NCI-H345 (cell line): ENCODE measurements at places on chromosomes 5 and 9.

GRCh38 chr5:9361835-9362234 lies 184.0 kb downstream of the SEMA5A start:
- DNase-seq = peak; percentile 16

GRCh38 chr9:115681585-115681984 lies 472.0 kb upstream of the PAPPA start:
- DNase-seq = no peak

DNA sequence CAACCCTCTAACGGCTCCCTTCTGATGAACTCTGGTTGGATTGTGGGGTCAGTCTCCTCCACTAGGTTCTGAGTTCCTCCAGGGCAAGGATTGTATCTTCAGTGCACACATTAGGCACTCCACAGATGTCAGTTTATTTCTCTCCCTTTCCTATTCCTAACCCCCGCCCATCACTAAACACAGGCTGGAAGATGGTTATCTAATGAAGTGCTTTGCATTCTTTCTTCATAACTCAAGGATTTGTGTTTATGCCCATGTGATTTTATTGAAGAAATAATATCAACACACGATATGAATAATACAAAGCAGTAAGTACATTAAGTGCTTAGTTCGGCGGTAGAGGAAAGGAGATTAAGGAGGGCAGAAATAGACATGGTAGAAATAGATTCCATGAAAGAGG lies 4.4 kb upstream of the CREBRF start:
- no peak for DNase-seq

DNA sequence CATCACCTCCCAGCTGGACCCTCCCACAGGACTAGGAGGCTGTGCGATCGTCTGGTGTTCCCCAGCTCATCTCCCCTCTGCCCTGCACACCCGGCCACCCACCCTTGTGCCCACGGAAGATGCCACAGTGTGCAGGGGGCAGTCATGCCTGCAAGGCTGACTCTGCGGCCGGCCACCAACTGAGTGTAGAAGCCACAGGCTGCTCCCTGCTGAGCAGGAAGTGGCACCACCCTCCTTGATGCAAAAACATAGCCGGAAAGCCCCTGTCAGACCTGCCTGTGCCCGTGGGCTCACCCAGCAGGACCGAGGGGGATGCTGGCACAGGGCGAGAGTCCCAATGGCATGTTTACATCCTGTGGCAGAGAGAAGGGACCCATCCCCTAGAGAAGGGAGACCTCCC lies 40.3 kb upstream of the SLC12A7 start:
- DNase-seq = no peak

GRCh38 chr5:96733771-96734500 lies 71.8 kb downstream of the CAST start:
- DNase-seq = no peak

DNA sequence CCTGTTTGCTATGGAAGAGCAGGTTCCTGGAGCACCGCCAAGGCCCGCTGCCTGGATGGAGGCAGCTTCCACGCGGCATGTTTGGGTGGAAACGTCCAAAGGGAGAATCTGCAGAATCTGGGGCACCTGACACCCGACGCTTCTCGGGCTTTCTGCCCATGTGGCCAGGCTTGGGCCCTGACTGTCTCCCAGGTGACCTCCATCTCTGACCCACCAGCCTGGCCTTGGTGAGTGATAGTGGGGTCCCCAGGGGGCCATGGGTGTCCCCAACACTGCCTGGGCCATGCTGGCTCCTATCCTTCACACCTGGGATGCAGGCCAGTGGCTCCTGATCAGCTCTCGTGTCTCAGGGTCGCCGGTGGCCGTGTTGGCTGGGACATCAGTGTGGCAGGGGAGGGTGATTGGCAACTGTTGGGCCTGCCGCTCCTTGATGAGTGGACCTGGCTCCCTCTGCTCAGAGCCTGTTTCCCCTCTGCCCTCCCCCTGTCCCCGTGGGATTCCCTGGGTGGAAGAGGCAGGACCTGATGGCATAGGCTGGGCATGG lies 34.0 kb downstream of the GLT6D1 start:
- no peak for DNase-seq

- DNase-seq = peak; percentile 88
Observed at GRCh38 chr9:110545705-110546104, 33.8 kb downstream of the SVEP1 start.

DNA sequence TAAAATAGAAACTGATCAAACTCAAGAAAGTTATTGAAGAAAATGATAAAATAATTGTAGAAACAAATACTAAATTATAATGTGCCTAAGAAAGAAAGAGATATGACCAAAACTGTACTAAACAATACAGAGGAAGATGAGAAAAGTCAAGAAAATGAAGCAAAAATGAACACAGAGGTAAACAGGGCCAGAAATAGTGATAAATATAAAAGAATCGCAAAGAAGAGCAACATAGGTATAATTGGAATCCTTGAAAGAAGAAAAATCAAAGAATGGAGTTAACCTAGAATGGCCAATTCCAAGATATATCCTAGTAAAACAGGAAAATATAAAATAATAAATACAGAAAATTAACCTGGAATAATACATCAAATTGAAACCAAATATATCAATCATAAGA lies 69.6 kb downstream of the CSF2 start:
- DNase-seq = no peak

GRCh38 chr9:125241863-125242739 lies 958 bp upstream of the HSPA5 start:
- DNase-seq = peak; percentile 24

- DNase-seq = peak; percentile 7
Observed at GRCh38 chr9:69797675-69798074, 22.9 kb upstream of the CFAP95 start.
